Aorta (tissue), 5 donors: ENCODE measurements at places on chromosomes 4 and X.

DNA sequence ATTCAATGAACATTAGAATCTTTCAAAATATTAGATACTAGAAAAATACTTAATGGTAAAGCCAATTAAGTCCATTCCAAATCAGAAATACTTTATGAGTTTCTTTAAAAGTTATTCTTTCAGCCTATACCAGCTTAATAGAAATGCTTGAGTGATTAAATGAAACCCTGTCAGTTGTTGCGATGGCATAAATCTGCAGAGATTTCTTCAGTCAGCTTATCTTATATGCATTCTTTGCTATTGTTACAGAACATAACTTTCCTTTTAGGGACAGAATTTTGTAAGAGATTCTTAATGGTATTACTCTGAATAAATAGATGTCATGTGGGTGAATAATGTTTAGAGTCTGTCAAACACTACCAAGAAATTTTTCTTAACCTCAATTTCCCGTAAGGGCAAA is 325.0 kb upstream of the HAND2 start:
- no peaks in the 10 kb centered on the region for H3K27me3 ChIP-seq
- H3K27ac ChIP-seq: no peak overlapping the region
- no peak for DNase-seq

GRCh38 chrX:65723706-65724105 is 56.3 kb downstream of the MSN start:
- H3K27ac ChIP-seq: no peak overlapping the region
- no peaks in the 10 kb centered on the region for H3K27me3 ChIP-seq
- H3K4me1 ChIP-seq: no peaks in the 10 kb centered on the region
- H3K4me3 ChIP-seq: no peak overlapping the region
- no peaks in the 10 kb centered on the region for H3K36me3 ChIP-seq
- no peak for DNase-seq

DNA sequence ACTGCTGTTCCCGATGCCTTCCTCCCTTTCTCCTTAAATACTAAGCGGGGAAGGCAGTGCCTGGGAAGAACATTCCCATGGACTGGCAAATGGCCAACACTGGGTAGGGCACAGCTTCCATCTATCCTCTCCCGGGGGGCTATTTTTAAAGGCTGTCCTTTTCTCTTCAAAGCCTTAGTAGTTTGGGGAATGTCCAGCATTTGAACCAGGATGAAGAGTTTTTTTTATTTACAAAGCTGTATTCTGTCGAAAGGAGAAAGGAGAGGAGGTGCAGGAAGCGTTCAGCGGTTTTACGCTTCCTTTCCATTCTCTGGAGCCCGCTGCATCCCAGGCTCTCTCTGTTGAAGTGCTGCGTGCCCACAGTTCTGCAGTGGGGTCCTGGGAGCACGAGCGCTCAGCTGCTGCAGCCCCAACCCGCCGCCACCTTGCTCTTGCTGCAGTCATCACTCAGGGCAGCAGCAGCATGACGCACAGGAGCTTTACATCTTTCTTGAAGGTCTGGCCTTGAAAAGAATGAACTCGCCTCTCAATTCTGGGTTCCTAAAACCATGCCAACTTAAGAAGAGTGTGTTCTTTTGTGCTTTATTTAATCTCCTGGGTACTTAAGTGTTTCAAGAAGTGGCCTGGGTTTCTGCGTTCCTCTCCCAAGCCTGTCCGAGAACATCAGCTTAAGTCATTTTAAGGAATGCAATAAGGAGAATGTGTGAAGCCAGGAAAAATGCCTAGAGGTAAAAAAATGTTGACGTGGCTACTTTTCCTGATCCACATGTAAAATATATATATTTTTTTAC is 427.2 kb downstream of the MAPK10 start:
- H3K27ac ChIP-seq: peak overlapping the region; percentile 65
- DNase-seq: no peak
- no peaks in the 10 kb centered on the region for H3K36me3 ChIP-seq
- no peak overlapping the region for H3K4me3 ChIP-seq
- peaks cover 3% of the 10 kb centered on the region for H3K4me1 ChIP-seq
- no peaks in the 10 kb centered on the region for H3K27me3 ChIP-seq

- H3K36me3 ChIP-seq: no peaks in the 10 kb centered on the region
- H3K27me3 ChIP-seq: no peaks in the 10 kb centered on the region
- no peak overlapping the region for H3K27ac ChIP-seq
- DNase-seq: no peak
- H3K4me1 ChIP-seq: no peaks in the 10 kb centered on the region
Measured at GRCh38 chrX:115408771-115409400, 119.4 kb downstream of the LUZP4 start.

DNA sequence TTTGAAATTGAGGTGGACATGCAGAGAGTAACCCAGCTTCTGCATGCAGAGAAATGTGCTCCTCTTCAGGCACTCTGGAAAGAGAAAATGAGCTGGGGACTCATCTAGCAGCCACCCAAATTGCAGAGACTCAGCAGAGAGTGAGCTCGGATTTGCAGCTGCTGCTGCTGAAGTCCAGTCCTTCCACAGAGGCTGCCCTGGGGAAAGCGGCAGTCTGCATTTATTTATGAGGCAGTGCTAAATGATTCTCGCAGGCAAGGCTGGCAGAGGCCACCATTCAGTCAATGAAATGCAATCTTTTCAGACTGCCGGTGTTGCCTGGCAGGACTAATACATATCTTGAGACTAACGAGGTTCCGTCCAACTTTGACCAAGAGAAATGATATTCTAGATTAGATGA is 404.8 kb downstream of the NLGN4X start:
- H3K27me3 ChIP-seq: no peaks in the 10 kb centered on the region
- DNase-seq: no peak
- no peak overlapping the region for H3K4me3 ChIP-seq
- H3K27ac ChIP-seq: no peak overlapping the region
- no peaks in the 10 kb centered on the region for H3K4me1 ChIP-seq

DNA sequence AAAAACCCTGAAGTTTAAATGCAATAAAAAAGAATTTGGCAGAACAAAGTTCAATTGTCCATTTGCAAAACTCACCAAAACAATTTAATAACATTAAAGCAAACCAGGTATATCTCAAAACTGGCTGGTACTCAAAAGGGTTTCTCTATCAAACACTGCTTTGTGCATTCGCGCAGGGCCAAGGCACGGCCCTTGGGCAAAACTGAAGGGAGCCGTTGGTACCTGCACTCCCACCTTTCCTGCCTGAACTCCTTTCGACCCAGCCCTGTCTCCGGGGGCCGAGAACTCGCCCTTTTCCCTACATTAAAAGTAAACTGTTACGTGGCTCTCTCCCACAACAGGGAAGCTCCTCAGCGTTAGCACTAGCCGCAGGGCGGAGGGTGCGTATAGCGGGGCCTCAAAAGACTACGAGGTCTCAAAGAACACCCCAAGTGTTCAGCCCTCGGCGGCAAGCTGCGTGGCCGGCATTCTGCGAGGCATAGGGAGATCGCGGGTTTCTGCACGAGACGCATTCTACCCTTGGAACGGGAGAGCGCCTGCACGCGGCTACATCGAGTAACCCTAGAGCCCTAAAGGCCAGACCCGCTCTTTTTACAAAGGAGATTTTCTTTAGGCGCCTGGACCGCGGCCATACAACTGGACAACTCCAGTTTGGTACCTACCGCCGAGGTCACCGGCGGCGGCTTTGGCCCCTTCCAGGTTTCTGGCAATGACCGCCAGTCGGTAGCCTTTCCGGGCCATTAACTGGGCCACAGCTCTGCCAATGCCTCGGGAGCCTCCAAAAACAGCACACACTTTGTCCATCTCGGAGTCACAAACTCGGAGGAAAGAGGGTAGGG is 550 bp downstream of the CBR4 start:
- peak; percentile 78 for DNase-seq
- H3K4me3 ChIP-seq: peak overlapping the region; percentile 85
- peaks cover 3% of the 10 kb centered on the region for H3K4me1 ChIP-seq
- H3K27me3 ChIP-seq: no peaks in the 10 kb centered on the region

GRCh38 chr4:163694385-163694784 is 199.9 kb downstream of the TMA16 start:
- H3K27ac ChIP-seq: no peak overlapping the region
- no peaks in the 10 kb centered on the region for H3K36me3 ChIP-seq
- no peak for DNase-seq
- H3K4me1 ChIP-seq: no peaks in the 10 kb centered on the region
- H3K4me3 ChIP-seq: no peak overlapping the region

DNA sequence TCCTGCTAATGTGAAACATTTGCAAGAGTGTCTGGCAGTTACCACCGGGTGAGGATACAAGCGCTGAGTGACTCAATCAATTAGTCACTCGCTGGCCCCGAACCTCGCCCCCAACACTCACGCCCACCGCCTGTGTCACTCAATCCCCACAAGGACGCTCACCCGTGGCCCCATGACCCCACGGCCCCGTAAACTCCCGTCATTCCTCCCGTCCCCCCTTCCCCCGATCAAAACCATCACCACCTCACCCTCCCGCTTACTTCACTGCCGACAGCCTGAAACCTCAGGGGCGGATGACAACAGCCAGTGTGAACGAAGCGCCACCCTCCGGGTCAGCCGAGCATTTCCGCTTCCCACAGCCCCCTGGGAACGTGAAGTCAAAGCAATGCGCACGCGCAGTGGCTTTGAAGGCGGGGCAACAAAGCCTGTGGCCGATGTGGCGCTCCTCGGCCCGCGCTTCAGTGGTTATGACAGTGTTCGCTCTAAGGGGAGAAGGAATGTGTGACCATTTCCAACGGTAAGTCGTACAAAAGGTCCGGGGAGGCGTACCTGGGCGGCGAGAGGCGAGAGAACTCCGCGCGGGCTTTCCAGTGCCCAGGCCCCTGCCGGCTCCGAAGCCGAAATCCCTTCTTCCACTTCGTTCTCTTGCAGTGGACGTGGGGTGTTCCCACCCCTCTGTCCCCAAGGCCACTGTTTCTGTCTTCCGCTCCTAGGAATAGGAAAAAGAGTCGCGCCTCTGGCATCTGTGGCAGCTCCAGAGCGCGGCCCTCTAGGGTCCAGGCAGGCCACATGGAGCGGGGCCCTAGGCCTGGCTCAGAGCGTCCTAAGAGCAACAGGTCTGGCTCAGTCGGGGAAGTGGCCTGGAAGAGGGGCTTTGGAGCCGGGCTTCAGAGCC is at the start of gene ZNF674:
ZNF674 (minus strand) TSS at position 311 of the 895 bp plus-strand sequence. CDS start 3,334 bp downstream, outside the sequence.
- peak; percentile 97 for DNase-seq
- H3K27me3 ChIP-seq: no peaks in the 10 kb centered on the region
- H3K4me1 ChIP-seq: no peaks in the 10 kb centered on the region
- H3K36me3 ChIP-seq: no peaks in the 10 kb centered on the region

DNA sequence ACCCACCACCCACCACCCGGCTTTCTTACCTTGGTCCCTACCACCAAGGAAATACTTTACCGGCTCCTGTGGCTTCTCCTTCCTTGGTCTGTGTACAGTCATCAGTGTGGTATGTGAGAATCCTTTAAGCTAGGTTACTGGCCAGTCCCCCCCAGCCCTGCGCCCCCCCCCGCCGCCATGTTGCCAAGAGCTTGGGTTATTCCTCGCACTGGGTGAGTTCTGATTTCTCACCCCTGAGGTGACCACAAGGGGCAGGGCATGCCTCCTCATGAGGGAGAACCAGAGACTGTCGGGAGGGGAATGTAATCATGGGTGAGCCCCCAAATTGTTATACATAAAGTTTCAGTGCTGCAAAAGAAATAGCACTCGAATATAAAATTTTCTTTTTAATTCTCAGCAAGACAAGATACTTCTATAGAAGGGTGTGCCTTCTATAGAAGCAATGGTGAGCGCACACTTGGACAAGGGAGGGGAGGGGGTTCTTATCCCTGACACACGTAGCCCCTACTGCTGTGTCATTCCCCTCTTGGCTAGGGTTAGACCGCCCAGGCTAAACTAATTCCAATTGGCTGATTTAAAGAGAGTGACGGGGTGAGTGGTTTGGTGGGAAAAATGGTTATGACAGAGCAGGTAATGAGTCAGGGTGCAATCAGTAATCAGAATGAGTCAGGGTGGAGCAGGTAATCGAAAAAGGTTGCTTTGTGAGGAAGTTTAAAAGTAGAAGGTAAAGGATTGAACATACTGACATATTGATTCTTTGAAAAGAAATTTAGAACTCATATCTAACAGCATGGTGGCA is 133.2 kb downstream of the KDM6A start:
- no peak overlapping the region for H3K27ac ChIP-seq
- DNase-seq: no peak
- H3K27me3 ChIP-seq: no peaks in the 10 kb centered on the region
- peaks cover 1% of the 10 kb centered on the region for H3K4me1 ChIP-seq

- no peaks in the 10 kb centered on the region for H3K4me1 ChIP-seq
- H3K4me3 ChIP-seq: no peak overlapping the region
- H3K27ac ChIP-seq: no peak overlapping the region
- H3K36me3 ChIP-seq: no peaks in the 10 kb centered on the region
- no peak for DNase-seq
Measured at GRCh38 chrX:120316587-120317283, 5.5 kb upstream of the TMEM255A start.

- no peak overlapping the region for H3K4me3 ChIP-seq
- no peaks in the 10 kb centered on the region for H3K36me3 ChIP-seq
- DNase-seq: no peak
Measured at GRCh38 chr4:19386786-19387185, 864.9 kb upstream of the SLIT2 start.

GRCh38 chrX:153598541-153599191 is at the start of gene CCNQ:
CCNQ (minus strand) TSS chrX:153599139; CDS start chrX:153599073, 66 bp downstream.
- no peaks in the 10 kb centered on the region for H3K36me3 ChIP-seq
- no peak within 1 kb of the TSS for H3K27ac ChIP-seq
- H3K4me1 ChIP-seq: no peaks in the 10 kb centered on the region
- no peaks in the 10 kb centered on the region for H3K27me3 ChIP-seq
